ENCODE measurements at places on chromosomes 13 and 19.

- peak; percentile 70 for DNase-seq
These were observed at the start of gene ZNF229 for GRCh38 chr19:44447916-44448674. ZNF229 (minus strand) TSS chr19:44448472; CDS start chr19:44442847, 5,625 bp downstream.

DNA sequence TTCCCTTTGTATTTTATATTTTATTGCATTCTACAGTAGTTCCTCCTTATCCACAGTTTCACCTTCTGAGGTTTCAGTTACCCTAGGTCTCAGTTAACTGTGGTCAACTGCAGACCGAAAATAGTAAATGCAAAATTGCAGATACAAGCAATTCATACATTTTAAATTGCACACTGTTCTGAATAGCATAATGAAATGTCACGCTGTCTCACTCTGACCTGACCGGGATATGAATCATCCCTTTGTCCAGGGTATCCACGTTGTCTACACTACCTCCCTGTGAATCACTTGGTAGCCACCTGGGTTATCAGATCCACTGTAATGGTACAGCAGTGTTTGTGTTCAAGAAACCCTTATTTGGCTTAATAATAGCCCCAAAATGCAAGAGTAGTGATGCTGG lies 325.0 kb downstream of the DNAJC15 start:
- DNase-seq, result no peak

GRCh38 chr13:71056581-71056980 lies 810.4 kb downstream of the DACH1 start:
- DNase-seq, result no peak

GRCh38 chr13:60066226-60066625 lies 97.5 kb downstream of the DIAPH3 start:
- DNase-seq, result no peak

DNA sequence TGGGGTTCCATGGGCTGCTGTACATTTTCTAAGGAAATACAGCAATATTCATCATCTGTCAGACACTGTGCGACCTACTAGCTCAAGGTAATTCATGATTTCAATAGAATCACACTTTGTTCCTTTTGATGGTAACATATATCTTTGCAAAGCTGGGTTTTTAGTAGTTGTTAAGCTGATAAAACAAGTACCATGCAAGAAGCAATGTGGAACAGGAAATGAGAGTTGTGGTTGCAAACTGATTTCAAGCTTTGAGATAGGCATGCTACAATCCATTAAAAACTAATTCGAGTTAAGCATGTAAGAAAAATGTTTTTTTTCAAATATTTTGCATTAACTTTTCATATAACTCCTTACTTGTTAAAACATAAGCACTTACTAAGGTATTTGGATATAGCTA lies 6.8 kb upstream of the MBNL2 start:
- DNase-seq, result no peak

DNA sequence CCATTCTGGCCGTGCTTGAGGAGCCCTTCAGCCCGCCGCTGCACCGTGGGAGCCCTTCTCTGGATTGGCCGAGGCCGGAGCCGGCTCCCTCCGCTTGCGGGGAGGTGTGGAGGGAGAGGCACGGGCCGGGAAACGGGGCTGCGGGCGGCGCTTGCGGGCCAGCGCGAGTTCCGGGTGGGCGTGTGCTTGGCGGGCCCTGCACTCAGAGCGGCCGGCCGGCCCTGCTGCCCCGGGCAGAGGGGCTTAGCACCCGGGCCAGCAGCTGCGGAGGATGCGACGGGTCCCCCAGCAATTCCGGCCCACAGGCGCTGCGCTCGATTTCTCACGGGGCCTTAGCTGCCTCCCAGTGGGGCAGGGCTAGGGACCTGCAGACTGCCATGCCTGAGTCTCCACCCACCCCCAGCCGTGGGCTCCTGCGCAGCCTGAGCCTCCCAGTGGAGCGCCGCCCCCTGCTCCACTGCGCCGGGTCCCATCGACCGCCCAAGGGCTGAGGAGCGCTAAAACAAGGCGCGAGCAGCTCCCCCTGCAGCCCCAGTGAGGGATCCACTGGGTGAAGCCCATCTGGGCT lies 76.5 kb downstream of the PCDH20 start:
- no peak for DNase-seq

DNA sequence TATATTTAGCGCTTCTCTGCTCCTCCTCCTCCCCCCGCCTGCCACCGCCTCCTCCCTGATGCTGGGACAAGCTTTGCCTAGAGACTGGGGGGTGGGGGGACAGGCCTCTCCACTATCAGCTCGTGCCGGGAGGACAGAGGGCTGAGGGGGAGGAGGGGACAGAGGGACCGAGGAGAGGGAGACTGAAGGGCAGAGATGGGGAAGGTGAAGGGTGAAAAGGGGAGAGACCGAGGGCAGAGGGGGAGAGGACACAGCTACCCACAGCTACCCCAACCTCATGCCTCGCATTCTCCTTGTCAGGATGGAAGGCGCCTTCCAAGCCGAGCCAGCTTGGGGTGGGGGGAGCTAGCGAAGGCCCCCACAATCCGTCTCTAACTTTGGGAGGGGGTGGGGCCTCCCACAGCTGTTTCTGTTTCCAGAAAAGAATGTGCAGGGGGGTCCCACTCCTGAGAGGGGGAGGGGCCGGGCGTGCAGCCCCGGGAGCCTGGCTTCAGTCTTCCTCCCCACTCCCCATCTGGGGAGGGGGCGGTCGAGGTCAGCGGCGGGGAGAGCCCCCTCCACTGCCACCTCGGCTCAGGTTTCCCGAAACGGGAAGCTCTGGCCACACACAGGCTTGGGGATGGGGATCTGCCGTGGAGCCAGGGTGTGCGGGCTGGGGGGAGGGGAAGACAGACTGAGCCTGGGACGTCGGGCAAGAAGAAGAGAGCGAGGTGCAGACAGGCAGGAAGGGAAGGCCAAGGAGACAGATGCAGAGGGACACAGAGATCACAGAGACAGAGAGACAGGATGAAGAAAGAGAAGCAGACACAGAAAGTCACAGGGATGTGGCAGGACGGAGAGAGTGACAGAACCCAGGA lies 1.6 kb downstream of the DACT3 start:
- no peak for DNase-seq

DNA sequence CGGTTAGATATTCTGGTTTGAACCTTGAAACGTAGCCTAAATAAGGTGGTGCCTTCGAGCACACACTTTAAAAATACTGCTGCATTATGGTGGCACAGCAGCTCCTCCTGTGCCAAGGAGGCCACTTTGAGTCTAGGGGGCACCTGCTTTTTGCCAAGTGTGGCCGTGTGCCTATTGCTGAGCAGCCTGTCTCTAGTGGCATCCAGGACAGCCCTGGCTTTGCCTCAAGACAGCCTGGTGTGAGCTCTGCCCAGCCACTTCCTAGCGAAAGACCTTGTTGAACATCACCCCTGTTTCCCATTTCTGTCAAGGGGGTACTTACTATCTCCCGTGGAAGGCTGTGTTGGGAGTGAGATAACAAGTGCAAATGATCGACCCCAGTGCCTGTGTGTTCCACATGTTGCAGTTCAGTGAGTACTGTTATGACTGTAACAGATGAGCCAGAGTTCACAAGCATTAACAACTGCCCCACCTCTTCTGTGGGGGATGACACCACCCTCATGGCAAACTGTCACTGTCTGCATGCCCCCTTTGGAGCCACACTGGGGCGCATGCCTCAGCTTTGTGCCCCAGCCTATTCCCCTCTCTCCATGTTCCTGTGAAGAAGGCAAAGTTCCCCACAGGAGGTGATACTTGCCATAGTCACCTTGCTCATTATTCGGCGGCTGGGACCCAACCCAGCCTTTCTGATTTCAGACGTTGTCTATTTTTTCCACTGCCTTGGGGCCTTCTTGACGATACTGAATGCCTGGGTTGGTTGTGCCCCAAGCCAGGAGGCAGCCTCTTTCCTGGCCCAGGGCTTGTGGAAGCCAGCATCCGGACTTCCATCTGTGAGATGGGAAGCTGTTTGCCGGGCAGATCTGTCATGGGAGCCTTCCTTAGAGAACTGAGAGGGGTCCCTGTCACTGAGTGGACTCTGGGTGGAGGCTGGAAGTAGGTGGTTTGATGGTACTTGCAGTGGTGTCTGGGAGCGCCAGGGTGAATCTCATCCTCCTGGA lies 5.4 kb downstream of the GATAD2A start:
- no peak for DNase-seq

- DNase-seq, result no peak
These were observed 15.5 kb downstream of the CEACAM1 start for GRCh38 chr19:42512743-42513304.

DNA sequence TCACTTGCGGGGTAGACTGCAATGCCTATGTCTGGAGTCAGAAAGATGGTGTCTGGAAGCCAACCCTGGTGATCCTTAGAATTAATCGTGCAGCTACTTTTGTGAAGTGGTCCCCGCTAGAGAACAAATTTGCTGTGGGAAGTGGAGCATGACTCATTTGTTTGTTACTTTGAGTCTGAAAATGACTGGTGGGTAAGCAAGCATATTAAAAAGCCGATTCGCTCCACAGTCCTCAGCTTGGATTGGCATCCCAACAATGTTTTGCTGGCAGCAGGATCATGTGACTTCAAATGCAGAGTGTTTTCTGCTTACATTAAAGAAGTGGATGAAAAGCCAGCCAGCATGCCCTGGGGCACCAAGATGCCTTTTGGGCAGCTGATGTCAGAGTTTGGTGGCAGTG lies 9.5 kb upstream of the ERVV-1 start:
- DNase-seq, result no peak

DNA sequence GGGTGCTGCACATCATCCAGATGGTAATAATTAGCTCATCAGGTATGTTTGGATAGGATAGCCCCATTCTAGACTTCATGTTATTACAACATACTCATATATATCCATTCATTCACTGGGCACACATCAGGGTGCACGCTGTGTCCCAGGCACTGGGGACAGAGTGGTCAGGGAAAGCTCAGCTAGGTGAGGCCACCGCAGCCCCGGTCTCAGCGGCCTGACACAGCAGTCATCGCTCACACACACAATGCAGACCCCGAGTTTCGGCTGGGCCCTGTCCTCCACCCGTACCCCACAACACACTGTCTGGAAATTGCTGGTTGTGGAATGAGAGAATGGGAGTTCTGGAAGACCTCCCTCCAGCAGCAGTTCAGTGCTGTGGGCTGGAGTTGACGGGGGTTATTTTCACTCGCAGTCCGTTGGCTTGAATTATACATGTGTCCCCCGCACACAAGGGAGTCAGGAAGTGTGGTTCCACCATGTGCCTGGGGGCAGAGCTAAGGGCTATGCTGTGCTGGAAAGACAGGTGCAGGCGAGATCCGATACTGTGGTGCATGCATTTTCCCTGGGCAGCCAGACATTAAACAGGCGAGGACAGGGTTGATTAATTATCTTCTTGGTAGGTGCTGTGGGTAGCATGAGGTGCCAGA lies 257.6 kb downstream of the TEX29 start:
- no peak for DNase-seq

GRCh38 chr19:33812388-33813330 lies 16.0 kb downstream of the KCTD15 start:
- no peak for DNase-seq

DNA sequence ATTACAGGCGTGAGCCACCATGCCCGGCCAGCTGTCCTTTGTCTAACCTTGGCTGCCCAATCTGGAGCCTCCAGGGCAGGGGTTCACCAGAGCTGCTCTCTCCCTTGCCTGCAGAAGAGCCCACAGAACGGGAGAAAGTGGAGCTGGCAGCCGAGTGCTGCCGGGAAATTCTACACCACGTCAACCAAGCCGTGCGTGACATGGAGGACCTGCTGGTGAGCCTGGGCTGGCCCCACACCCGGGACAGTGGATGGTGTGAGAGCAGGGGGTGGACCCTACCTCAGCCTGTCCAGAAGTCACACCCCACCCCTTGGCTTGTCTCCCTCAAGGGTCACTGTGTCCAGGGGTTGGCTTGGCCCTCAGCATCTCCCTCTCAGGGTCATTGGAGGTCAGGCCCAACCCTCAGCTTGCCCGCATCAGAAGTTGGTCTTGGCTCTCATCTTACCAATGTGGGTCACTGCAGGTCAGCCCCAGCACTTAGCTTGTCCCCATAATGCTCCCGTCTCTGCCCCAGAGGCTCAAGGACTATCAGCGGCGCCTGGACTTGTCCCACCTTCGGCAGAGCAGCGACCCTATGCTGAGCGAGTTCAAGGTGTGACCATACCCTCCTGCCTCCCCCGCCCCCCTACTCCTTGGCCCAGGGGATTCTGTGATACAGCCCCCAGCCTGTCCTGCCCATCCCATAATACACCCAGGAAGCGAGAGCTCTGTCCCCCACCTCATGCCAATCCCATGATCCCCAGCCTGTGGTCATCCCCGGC lies 20.4 kb downstream of the ARHGEF1 start:
- no peak for DNase-seq

- no peak for DNase-seq
These were observed 21.3 kb downstream of the ZNF77 start for GRCh38 chr19:2923510-2923909.

DNA sequence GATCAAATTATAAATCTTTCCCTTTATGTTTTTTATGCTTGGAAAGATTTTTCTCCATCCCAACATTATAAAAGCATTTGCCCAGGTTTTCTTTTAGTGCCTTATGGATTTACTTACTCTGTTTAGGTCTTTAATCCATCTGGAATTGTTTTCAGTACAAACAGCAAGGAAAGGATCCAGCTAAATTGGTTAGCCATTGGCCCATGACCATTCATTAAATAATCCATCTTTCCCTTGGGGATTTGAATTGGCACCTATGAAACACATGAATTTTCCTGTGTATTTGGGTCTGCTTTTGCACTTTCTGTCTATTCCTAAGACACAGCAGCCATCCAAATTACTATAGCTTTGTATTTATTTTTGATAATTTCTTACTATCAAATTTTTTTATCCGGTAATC lies 28.8 kb upstream of the SHKBP1 start:
- no peak for DNase-seq

DNA sequence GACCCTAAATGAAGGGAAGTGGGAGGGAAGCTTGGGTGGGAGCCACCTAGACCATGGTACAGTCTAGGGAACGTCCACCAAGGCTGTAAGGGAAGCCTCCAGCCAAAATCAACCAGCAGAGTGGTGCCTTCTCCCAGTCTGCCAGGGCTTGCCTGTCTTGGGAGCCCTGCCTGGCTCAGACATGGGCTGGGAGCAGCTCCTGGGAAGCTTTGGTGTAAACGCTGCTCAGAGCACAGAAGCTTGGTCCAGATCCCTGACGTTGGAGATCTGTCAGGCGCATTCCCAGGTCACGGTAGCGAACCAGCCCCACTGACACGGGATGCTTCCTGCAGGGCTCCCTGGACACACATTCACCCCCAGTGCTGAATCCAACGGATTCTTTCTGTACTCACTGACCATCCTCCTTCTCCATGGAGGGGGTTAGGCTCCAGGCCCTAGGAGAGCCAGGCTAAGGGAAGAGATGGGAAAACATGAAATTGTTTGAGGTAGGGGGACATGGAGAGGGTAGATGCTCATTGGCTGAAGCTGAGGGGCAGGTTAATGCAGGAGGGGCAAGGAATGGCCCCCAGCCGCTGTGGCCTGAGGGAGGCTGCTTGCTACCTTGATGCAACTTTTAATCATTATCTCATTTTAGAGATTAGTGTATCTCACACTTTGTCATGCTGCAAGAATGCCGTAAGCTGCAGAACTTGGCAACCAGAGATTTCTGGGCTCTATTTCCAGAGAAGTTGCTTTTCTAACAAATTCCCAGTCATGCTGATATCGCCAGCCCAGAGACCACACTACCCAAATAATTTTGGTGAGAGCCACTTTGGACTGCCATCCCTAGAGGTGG lies 195.8 kb downstream of the UQCRFS1 start:
- DNase-seq, result no peak
